ENCODE measurements at places on chromosomes 13 and 19.
A peak's percentile ranks its signal among the peaks of the same experiment; 100 is the strongest.

DNA sequence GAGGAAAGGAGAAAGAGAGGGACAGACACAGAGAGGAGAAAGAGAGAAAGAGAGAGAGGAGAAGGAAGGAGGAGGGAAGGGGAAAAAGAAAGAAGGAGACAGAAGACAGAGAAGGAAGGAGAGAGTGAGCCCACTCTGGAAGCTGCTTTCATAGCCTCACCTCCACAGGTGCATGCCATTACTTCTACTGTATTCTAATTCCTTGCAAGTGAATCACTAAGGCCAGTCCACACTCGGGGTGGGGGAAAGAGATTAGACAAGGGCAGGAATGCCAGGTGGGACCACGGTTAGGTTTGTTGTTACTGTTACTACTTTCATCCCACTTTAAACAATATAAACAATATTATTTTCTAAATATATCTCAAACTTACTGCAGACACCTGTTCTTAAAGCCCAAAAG is 684.5 kb upstream of the ARGLU1 start:
- DNase-seq: no peak

GRCh38 chr13:37492741-37493514 is 105.6 kb downstream of the POSTN start:
- no peak for DNase-seq

- peak; percentile 97 for DNase-seq
Measured at GRCh38 chr19:11924886-11925650, at the start of gene ZNF700. ZNF700 (plus strand) TSS chr19:11925107; CDS start chr19:11925211, 104 bp downstream.

DNA sequence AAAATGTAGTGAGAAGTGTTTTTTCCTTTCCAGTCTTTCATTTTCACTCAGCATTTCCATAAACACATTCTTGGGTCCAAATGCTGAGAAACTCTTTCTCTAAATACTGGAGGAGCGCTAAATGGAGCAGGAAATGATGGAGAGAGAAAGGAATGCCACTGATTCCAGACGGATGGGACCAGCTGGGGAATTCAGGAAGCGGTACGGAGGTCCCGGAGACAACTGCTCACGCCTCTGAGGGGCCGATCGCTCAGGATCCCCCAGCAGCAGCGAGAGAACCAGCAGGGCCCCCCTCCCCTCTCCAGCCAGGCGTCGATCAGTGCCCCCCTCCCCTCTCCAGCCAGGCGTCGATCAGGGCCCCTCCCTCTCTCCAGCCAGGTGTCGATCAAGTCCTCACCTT is 13.2 kb downstream of the RASA3 start:
- no peak for DNase-seq
